Cardiac fibroblast (primary cell): ENCODE measurements at places on chromosomes 7 and 10.

- peak; percentile 5 for DNase-seq
Observed at GRCh38 chr10:71435571-71436267, 39.0 kb downstream of the CDH23 start.

DNA sequence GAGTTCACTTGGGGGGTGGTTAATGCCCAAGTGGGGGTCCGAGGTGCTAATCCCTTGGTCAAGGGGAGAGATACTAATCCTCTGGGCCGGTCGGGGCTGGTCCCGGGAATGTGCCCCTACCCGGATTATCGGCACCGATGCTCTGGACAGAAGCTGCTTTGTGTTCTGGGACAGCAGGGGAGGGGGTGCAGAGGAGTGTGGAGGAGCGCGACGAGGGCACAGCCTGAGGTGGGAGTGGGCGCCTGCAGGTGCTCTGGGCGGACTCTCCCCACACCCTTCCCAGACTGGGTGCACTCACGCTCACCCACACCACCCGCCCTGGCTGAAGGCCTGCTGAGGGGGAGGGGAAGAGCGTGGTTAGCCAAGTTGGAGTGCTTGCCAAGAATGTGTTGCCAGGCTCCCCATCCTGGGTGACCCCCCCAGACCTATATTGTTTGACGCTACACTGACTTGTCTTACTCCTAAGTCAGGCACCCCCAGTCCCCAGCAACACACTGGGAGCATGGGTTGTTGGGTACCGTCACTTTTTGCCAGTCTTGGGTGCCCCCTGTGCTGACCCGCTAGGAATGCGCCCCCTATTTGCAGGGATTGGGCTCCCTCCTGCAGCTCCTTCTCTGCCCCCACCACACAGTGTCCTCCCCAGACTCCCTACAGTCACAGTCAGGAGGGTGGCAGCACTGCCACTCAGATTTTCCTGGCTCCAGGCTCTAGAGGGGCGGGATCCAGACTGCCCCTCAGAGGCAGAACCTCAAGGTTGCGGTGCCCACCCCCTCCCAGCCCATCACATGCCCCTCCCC is 1.2 kb downstream of the SLC4A2 start:
- peak; percentile 63 for DNase-seq

DNA sequence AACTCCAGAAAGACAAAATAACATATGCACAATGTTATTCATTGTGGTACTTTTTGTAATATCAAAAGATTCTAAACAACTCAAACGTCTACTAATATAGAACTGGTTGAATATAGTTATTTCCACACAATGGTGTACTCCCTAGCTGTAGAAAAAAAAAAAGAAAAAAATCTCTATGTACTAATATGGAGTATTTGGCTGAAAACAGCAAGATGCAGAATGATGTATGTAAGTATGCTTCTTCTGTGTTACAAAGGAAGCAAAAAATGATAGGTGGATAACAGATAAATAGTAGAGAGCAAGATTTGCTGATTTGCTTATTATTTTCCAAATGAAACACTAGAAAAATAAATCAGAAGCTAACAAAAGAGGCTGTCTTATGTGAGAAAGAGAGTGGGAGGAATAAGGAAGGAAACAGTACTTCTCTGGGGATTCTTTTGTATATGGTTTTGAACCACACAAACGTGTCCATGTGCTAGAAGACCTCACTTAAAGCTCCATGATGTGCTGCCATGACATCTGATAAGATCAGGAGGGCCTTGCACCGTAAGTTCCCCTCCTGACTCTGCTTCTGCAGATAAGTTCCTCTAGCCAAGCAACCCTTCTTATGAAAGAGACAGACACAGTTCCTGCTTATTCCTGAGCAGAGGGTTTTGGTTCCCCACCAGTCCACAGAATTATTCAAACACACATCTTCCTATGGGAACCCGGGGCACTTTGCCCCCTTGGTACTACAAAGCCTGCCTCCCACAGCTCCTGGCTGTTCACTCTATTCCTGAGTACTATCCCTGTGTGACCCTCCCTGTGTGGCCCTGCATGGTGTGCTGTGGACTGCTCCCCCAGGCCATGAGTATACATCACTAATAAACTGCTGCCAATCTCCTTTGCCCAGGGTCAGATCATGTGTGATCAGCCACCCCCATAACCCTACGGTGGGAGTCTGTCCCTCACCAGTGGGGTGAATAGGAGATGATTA is 159.1 kb downstream of the CCDC71L start:
- no peak for DNase-seq

DNA sequence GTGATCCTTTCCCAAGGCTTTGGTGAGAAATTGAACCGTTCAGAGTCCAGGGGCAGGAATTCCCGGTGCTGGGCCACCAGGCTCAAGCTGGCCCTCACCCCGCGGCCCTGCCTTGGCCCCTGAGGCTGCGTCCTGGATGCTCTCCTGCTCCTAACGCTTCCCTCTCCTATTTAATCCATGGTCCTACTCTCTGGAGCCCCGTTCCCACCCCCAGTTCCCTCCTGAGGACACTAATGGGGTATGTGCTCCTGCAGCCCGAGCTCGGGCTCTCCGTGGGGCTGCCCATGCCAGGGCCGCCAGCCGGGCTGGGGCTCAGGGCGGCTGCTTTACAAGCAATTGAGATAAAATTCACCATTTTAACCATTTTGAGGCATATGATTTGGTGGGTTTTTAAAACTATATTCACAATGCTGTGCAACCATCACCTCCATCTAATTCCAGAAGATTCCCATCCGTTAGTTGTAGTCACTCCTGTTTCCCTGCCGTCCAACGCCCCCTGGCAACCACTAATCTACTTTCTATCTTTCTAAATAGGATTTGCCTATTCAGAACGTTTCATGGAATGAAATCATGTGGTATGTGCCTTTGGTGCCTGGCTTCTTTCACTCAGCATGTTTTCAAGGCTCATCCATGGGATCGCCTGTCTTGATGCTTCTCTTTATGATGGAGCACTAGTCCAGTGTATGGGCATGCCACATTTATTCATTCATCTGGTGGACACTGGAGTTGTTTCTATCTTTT is 33.0 kb downstream of the ADAMTS14 start:
- no peak for DNase-seq

DNA sequence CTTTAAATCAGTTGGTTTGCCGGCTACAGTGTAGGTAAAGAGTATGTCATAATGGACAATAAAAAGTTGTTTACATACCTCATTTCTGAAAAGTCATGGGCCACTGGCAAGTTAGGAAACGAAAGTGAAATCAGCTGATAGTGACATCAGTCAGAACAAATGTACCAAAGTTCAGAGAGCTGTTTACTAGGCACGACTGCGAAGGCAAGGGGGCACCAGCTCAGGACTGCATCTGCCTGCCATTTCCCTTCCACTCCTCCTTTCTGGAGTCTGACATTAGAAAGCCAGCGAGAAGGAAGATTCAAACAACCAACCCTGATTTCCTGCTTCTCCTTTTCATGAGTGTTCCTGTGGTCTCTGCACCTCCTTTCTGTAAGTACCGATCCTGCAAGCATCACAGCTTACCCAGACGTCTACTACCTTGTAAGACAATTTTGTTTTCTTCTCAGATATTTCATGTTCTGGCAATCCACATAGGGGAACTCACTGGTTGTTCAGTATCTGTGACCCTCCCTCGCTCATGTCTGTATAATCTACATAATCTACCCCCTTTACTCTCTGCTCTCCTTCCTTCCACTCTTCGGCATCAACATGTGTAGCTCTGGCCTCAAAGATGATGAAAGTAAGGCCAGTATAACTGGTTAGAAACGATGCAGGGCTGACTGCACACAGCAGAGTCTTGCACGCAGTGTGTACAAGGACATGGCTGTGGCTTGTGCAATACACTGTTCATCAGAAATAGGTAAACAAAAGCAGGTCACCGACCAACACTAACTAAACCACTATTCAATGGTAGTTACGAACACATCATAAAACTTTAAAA is at the start of gene TMEM140:
Gene TMEM140 (plus strand): TSS at position 174 of the 823 bp plus-strand sequence. CDS start 16,370 bp downstream, outside the sequence.
- peak; percentile 81 for DNase-seq
